ENCODE measurements at places on chromosomes 4 and X.

- DNase-seq, result no peak
Measured at GRCh38 chr4:149102765-149103164, 660.6 kb upstream of the NR3C2 start.

GRCh38 chr4:16222957-16223527, 3.2 kb downstream of the TAPT1 start:
- no peak for DNase-seq

DNA sequence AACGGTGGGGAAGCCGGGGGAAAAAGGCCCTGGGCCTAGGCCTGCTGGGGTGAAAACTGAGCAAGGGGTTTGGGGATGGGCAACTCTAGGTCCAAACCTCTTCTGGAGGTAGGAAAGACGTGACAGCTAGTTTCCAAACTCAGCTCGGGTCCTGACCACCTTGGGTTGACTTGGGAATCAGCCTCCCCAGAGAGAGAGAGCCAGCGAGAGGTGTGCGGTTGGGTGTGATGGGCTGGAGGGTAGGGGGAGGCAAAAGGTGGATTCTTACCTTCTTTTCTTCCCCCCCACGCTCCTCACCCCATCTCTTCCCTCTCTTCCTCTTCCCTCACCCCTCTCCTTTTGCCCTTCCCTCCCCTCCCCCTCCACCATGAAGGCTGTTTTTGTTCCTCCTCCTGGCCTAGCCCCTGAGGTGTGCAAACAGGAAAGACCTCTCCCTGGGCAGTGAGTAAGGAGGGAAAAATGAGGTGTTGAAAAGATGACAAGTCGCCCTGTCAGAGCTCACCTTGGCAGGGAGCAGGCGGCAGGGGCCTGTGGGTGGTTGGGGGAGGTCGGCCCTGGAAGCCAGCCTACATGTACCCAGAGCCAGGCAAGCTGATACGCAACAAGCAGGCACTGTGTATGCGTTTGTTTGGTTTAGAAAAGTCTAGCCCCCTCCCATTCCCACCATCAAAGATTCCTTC, 14.8 kb downstream of the PJA1 start:
- no peak for DNase-seq

DNA sequence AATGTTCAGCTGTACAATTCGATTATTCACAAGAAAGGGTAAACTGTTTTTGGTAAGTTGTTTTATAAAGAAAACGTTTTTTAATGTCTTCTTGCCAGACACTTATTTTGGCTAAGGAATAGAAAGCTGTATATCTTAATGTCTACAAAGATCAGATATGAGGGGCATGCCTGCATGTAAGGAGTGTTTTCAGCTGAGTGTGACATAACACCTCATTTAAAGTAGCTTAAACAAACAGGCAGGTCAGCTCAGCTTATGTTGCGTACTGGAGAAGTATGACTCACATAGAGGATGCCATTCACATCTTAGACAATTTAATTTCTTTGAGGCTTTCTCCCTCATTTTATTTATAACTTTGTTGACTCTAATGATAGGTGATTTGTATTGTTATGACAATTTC, 30.4 kb downstream of the LAMTOR3 start:
- DNase-seq, result no peak

GRCh38 chrX:12910423-12911121, 4.2 kb downstream of the TLR8 start:
- peak; percentile 21 for DNase-seq

DNA sequence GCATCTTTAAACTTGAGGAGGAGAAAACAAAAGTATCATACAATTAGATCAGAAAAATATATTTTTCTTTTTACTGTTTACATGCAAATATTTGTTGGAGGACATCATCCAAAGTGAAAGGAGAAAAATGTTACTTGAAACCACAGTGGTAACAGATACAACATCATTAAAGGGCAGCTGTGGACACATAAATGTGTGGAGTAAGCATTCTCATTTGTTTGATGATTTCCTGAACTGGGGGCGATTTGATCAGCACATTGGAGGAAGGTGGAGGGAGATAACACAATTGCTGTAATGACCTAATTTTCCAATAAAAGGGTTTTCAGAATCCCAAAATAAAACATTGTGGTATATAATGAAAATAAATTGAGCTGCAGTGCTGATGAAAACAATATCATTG, 314.5 kb upstream of the HS3ST1 start:
- no peak for DNase-seq

GRCh38 chr4:165506849-165507248, 128.0 kb downstream of the CPE start:
- DNase-seq, result no peak

GRCh38 chr4:173520921-173521466, 9.0 kb downstream of the HAND2 start:
- DNase-seq, result no peak

- DNase-seq, result no peak
Measured at GRCh38 chr4:2652415-2653160, 103.5 kb downstream of the TNIP2 start.

DNA sequence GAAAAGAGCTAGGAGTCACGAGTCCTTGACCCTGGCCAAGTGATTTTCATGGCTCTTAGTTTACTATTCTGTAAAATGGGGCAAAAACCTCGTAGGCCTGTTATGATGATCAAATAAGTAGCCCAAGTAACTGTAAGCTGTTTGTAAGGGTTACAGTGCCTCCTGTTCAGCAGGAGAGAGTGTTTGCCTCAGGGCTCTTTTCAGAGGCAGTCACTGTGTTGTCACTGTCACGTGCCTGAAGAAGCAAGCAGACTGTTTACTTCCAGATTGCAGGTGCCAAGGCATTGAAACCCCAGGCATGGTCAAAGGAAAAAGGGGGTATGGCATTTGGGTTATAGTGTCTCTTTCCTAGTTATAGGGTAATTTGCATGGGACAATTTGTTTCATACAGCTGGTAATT, 4.5 kb downstream of the RAB39B start:
- DNase-seq, result no peak

GRCh38 chrX:29528281-29528680, 687.1 kb upstream of the MAGEB2 start:
- DNase-seq, result no peak

DNA sequence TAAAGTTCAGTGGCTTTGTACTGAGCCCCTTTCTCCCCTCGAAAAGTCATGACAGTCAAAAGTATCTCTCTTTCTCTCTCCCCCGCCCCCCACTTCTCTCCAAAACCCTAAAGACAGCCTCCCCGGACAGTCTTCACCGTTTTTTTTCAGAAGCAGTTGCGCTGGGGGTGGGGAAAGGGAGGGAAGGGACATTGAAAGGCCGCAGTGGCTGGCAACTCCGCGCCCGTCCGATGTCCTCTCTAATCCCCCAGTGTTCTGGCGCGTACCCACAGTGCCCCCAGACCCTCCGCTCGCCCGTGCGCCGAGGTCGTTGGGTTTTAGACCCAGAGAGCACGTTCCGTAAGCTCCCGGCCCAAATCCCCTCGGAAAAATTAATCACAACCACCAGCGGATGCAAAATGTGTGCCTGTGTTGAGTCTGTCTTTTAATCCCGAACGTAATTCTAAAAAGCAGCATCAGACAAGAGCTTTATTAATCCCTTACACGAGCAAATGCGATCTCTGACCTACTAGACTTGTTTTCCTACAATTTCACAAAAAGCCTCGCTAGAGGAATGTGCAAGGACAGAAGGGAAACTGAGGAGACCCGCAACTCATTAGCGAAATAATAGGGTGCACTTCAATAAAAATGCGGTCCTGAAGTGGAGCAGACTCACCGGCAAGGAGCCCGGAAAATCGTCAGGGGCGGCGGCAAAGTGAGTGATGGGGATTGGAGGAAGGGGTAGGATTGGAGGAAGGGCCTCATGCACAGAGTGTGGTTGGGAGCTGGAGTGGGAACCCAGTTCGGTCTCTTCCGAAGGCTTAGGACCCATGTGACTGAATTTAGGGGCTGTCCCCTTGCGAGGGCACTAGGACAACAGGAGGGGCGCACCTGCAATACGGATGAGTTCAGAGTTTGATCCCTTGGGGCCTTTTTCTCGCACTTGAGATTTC, 12.2 kb upstream of the PRDM8 start:
- DNase-seq, result peak; percentile 58

DNA sequence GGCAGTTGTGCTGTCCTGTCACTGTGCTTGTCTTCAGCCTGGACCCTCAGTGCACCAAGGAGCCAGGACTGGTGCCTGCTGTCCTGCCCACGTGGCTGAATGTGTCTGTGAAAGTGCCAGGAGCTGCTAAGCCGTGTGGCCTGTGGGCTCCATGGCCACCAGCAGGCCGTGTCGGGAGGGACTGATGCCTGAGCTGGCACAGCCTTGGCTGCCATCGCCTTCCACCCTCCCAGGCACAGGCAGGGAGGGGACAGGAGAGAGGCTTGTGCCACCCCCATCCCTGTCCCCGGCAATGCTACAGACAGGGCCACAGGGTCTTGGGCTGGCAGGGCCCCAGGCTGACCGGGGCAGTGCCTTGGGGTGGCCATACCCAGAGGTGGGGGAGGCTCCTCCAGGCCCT, 24.8 kb downstream of the DOK7 start:
- no peak for DNase-seq

- DNase-seq, result no peak
Measured at GRCh38 chrX:32126997-32127396, 1055.2 kb upstream of the FTHL17 start.

DNA sequence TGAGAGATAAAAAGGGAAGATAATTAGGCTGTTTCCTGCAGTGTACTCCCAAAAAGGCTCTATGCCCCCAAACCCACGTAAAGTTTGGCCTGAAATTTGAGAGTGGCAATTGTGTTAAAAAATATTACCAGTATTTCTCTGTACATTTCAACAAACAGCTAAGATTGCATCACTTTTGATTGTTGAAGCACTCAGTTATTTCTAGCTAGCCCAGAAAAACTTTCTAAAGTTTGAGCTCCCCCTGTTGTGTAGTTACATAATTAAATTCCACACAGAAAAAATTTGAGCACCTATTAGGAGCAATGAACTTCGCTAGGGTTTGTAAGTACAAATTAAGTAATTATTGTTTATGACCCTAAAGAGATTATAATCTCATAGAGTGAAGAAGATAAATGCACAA, 109.4 kb downstream of the DLG3 start:
- DNase-seq, result no peak

GRCh38 chrX:23610495-23610894, 56.8 kb upstream of the PRDX4 start:
- DNase-seq, result no peak

- DNase-seq, result no peak
Measured at GRCh38 chr4:147994076-147994475, 262.2 kb downstream of the ARHGAP10 start.

DNA sequence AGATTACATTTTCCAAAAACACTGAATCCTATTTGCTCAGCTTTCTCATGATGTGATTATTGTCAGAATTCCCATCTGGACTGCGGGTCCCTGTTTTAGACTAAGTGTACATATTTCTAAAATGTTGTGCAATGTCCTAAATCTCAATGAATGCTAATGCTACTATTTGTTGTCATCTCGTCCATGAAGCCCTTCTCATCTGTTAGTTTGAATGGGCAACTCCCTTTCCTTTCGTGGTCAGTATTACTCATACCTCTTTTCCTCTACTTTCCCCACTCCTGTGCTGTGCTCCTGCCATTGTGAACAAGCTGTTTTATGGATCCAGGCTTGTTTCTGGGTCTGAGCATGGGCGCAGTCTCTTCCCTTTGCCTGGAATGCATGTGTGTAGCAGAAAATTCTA, 91.0 kb downstream of the MID1 start:
- DNase-seq, result no peak

GRCh38 chr4:90121676-90122354, 5.4 kb upstream of the CCSER1 start:
- DNase-seq, result no peak

GRCh38 chr4:98524230-98524629, 134.2 kb downstream of the TSPAN5 start:
- no peak for DNase-seq

DNA sequence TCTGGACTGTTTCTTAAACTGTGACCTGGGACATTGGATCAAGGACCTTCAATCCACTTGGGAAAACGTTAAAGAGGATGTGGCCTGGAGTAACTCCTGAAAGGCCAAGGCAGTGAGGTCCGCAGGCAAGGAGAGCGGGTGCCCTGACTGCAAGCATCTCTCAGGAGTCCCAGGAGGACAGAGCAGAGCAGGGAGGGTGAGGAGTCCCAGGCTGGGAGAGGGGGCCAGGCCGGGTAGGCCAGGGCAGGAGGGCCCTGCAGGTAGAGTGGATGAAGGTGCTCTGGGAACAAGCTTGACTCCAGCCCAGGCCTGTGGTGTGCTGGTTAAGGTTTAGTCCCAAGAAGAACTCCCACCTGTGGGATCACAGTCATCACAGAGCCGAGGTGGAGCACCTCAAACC, 13.8 kb downstream of the PNMA6E start:
- no peak for DNase-seq

- no peak for DNase-seq
Measured at GRCh38 chr4:184818216-184818564, 7.6 kb downstream of the ACSL1 start.

- no peak for DNase-seq
Measured at GRCh38 chr4:89173336-89174090, 62.2 kb downstream of the TIGD2 start.

DNA sequence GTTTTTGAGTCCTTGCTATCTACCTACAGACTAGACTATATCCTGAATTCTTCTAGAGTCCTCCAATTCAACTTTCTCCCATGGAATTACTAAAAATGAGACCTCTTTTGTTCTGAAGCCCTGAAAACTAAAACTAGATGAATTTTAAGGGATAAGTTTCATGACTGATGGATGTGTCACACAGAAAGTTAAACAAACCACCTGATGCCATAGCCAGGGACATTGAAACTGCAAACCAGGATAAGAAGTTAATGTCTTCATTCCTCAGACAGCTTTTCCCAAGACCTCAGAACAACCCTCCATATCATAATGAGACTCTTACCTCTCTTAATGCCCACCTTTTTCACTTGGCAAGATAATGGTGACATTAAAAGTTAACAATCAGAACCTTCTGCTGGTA, 81.5 kb upstream of the PTPN13 start:
- no peak for DNase-seq

DNA sequence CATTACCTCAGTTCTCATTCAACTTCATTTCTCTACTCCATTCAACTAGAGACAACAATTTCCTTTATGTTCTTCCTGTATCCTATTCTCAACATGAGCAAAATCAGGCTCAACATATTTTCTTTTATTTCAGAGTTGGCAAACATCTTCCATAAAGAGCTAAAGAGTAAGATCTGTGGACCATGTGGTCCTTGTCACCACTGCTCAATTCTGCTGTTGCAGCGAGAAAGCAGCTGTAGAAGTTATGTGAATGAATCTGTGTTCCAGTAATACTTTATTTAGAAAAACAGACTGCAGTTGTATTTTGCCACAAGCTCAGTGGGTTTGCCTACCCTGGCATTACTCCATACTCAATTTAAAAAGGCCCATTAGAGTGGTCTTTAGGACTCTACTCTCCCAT, 2057.3 kb downstream of the ARAP2 start:
- DNase-seq, result no peak

DNA sequence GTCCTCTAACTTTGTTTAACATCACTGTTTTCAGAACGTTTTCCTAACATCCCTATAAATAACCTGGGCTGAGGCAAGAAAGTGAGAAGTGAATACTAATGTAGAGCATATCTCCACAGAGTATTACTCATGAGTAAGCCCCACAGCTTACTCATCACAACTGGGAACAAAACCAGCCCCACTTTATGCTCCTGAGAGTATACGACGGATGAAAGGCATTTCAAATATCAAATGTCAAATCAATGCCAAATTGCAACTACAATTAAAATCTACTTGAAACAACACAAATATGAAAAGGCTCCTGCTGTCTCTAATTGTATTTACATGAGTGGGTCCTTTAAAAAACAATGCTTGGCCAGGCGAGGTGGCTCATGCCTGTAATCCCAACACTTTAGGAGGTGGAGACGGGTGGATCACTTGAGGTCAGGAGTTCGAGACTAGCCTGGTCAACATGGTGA, 41.2 kb downstream of the SH3RF1 start:
- DNase-seq, result no peak
